Right lobe of liver (tissue), 6 donors: ENCODE measurements at places on chromosomes 12 and 14. TPM values are rescaled to one million over a fixed set of nuclear protein-coding genes. Genes with fewer than 3 reads are reported as not detected.

DNA sequence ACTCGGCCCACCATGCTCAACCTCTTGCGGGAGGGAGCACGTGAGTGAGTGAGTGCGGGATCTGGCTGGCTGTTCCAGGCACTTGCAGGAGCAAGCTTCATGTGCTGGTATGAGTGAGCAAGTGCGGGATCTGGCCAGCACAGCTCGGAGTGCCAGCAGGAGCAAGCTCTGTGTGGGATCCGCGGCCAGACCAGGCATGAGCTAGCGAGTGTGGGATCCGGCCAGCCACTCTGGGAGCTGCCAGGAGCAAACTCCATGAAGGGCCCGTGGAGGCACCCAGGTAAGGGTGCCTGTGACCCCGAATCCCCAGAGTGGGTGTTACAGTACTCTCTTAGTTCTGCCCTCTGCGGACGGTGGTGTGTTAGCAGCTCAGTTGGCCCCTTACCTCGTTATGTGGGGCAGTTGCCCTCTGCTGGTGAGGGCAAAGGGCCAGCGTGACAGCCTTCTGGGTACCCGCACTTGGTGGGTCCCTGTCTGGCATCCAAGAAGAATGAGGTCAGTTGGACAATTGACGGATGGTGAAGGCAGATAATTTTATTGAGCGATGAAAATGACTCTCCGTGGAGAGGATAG is 38.3 kb downstream of the RAD51B start:
- DNase-seq = peak; percentile 21

DNA sequence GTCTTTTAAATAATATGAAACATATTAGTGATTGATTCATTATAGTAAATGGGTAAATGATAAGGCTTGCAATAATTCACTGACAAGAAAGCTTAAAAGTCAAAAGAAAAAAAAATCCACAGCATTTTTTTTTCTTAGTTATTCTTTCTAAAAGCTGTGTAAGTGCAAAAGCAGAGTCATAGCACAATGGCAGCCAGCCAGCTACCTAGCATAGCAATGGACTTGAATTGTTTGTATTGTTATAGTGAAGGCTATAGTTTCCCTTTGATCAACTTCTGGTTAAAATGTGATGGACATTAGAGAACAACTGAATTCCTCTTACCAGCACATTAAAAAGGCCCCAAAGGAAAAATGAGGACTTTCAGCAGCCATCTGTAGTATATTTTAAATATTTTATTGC is 232.1 kb downstream of the NAV3 start:
- DNase-seq = no peak

DNA sequence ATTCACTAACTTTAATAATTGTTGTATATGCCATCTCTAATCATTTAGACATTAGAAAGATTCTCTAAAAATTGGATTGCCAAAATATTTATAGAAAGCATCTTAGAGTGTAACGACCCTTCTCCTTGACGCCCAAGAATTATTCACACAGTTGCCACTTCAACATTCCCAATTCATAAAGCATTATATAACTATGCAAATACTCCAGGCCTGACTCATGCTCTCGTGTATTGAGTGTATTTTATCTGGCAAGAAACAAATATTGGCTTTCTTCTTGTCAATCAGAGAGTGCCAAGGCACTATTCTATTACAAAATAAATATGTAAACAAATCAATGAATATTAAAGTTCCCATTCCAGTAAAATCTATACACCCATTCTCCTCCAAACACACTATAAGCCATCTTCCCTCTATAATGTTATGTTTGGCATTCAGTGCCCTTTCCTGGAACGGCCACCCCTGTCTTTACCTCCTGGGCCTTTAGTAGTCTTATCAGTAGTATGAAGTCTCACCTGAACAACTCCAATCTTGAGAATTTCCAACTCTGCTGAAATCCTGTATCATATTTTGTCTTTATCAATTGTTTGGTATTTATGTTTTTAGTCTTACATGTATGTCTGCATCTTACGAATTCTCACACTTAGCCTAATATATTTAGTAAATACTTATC is 182.6 kb downstream of the PIK3C2G start:
- DNase-seq = no peak

DNA sequence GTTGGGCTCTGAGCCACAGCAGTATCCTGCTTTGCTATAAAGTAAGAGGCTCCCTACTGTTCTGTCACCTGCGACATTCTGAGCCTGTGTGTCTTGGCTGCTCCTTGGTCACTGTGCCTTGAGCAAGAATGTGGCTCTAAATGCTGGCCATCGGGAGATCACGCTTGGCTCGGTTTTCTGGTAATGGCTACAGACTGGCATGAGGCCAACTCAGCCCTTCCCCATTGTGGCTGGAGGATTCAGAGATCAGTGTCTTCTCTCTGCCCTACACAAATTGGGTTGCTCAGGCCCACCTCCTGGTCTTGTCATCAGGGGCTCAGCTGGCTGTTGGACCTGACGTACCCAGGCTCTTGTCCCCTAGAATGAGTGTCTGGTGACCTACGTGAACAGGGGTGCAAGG is 94.5 kb downstream of the PLXNC1 start:
- no peak for DNase-seq

GRCh38 chr14:43169722-43170121 is 1337.4 kb downstream of the FSCB start:
- DNase-seq = no peak

DNA sequence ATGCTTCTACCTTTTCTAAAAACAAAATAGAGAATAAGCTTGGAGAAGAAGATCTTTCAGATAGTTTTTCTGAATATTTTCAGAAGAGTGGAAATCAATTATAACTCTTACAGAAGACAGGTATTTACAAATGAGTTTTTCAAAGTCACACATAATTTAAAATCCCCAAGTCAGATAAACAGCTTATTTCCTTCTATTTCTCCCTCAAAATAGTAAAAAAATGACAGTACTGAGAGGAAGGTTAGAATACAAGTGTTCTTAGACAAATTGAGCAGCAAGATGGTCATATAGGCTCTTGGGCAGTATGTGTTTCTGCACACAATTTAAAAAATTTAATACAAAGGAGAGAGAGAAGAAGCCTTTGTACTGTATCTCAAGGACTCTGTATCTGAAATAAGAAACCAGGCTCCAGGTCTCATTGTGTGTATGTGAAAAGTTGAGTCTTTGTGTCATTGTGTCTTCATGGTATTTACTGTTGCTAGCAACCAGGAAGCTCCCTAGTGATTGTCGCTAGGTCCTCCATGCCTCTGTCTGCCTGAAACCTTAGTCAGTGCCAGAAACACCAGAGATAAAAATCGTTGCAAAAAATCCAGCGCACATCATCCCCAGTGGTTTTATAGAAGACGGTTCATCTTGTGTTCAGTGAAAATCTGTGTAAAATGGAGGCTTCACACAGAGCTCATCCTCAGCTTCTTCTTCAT is 12.9 kb upstream of the TUBA1A start:
- DNase-seq = no peak

Gene DTX1
- 1.4 TPM for total RNA-seq

Gene RHOJ
- total RNA-seq = 1.7 TPM

- no peak for DNase-seq
These were observed 233.2 kb downstream of the NRXN3 start for GRCh38 chr14:78403278-78403815.

DNA sequence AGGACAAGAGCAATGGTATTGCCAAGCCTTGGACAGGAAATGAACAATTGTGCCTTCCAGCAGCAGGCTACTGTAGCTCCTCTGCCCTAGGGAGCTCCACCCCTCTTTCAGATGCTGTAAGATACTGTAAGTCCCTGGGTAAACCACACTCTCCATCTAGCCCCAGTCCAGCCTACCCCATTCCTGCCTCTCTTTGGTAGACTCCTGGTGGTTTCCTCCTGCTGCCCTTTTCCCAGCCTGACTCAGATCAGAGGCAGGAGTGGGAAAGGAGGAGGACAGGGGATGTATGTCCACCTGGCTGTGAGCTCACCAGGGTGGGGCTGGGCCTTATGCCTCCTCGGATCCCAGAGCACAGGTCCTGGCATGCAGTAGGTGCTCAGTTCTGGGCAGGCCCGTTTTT is 174.6 kb downstream of the ESRRB start:
- DNase-seq = no peak

GRCh38 chr14:45253070-45253753 is at the start of gene MIS18BP1:
TSS of gene MIS18BP1 (minus strand) at chr14:45253202. CDS start at chr14:45247286, 5,916 bp downstream.
- peak; percentile 98 for DNase-seq

Gene FOXJ2
- total RNA-seq = 4.9 TPM

DNA sequence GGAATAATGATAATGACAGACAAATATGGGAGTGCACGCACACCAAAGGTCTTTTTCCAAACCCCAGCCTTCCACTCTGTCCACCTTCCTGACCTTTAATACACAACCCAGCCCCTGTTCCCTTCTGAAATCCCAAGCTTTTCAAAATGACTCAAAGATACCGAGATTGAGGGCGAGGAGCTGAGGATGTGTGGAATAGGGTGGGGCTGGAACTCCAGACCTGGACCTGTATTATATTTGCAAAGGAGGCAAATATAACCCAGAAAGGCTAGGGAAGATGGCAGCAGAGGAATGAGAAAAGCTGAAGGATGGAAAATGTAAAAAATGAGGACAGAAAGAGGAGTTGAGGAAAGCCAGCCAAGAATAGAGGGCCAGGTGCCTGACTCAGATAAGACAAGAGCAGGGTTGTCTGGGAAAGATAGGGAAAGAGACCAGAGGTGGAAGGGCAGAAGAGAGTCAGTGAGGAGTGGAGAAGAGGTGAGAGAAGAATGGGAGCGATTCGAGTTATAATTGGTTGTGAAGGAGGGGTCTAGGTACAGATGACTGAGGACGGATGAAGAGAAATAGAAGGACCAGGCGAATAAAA is 1.0 kb upstream of the PTMS start:
- no peak for DNase-seq

DNA sequence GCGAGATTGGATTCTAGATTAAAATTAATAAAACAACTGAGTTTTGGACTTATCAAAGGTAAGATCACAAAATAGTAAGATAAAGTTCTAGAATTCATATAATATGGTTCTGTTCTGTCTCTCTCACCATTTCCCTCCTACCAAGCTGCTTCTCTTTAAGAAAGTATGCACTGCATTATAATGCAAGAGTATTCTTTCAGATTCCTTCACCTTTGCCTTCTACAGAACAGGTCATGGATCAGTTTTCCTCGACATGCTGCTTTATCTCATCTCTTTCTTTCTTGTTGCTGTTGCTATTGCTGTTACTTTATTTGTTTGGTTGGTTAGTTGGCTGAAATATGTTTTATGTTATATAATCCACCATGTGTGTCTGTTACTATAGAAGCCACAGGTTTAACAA is 357.0 kb downstream of the NAV3 start:
- no peak for DNase-seq

DNA sequence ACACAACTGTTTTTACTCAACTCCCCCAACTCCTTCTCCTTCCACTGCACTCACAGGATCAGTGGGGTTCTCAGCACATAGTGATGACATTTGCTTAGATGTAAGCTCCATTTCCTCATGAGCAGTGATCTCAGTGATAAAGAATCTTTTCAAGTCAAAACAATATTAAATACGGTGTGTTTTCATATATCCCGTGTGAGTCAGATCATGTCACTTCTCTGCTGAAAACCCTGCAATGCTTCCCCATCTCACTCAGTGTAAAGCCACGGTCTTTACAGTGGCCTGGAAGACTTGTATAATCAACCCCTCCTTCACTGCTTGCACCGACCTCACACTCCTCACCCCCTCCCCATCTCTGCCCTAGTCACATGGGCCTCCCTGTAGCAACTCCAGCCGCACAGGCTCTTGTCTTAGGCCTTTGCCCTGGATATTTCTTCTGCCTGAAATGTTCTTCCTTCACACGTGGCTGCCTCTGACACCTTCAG is 149.7 kb upstream of the ARHGAP5 start:
- DNase-seq = no peak

Gene ACOT6
- 0.49 TPM for total RNA-seq

DNA sequence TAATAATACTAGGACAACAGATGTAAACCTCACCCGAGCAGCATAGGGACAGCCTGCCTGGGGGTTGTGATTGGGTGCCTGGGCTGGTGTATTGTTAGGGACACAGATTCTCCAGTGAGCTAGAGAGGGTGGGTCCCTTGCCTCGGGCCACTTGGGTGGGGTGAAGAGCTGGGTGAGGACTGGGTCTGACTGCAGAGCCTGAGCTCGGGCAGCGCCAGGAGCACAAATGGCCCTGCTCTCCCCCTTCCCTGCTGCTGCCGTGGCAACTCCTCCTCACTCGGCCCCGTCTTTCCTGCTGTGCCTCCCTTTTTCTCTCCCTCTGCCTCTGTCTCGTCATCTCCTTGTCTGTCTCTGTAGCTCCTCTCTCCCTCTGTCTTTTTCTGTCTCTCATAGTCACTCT is 115.4 kb downstream of the GLT1D1 start:
- no peak for DNase-seq

Gene CALM1
- total RNA-seq = 157 TPM

Gene ATL1
- total RNA-seq = 0.19 TPM

GRCh38 chr12:79842630-79843029 is 92.3 kb downstream of the PPP1R12A start:
- no peak for DNase-seq

GRCh38 chr14:95998656-95999055 is 40.5 kb upstream of the C14orf132 start:
- DNase-seq = no peak

Gene HEATR5A
- 13.2 TPM for total RNA-seq

DNA sequence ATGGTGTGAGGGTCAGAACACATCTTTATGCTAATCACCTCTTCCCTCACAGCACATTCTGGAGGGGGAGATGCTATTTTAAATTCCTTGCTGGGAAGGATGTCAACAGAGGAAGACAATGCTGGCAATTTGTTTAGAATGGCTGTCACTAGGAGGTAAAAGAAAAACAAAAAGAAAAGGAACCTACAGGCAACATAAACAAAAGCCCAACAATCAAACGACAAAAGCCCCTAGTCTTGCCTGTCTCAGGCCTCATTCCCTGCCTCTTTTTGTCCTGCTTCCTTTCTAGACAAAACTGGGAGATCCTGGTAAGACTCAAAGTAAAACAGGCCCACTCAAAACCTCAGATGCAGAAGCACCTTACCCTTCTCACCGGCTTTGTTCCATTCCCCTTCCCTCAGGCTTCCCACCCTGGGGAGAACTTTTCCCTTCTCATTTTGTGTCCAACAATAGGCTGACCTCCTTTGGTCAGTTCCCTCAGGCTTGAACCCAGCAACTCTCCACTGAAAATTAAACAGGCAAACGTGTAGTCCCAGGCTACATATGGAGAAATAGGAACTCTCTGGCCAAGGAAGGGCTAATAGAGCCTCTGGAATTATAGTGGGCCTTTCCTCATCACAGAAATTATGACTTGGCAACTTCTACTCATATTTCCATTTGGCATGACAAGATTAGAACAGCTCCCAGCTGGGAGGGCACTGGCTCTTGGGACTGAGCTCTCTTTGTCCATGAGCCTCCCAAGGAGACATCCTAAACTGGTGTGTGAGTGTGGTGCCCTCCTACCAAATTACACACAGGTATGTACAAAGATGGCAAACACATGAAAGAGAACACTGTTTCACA is 193.0 kb downstream of the MON2 start:
- DNase-seq = no peak

GRCh38 chr14:85856430-85856829 is 326.5 kb downstream of the FLRT2 start:
- DNase-seq = no peak
